ENCODE measurements at places on chromosomes 12 and 14. TPM values are rescaled to one million over a fixed set of nuclear protein-coding genes. Genes with fewer than 3 reads are reported as not detected.

GRCh38 chr12:112005419-112006395 lies 7.3 kb downstream of the TMEM116 start:
- H3K27me3 ChIP-seq: no peaks in the 10 kb centered on the region
- H3K36me3 ChIP-seq: peaks cover 6% of the 10 kb centered on the region
- H3K4me1 ChIP-seq: peaks cover 17% of the 10 kb centered on the region
- H3K27ac ChIP-seq: no peak overlapping the region
- no peak for DNase-seq
- no peak overlapping the region for H3K4me3 ChIP-seq

Gene PIWIL1
- 0.28 TPM for total RNA-seq

Gene C14orf180
- total RNA-seq: 0.42 TPM

Gene KCNA5
- 0.33 TPM for total RNA-seq

- H3K4me1 ChIP-seq: peaks cover 10% of the 10 kb centered on the region
- H3K27ac ChIP-seq: no peak overlapping the region
- H3K36me3 ChIP-seq: no peaks in the 10 kb centered on the region
- no peaks in the 10 kb centered on the region for H3K27me3 ChIP-seq
- no peak overlapping the region for H3K4me3 ChIP-seq
Observed at GRCh38 chr12:92259696-92260251, 114.1 kb upstream of the BTG1 start.

Gene CACNA1C
- 0.71 TPM for total RNA-seq

Gene NEMF
- total RNA-seq: 68.8 TPM

Gene LRRC43
- total RNA-seq: 0.28 TPM

Measured in thymus (tissue), 14 donors.